Neural progenitor cell (in vitro differentiated cells): ENCODE measurements at places on chromosomes 7 and 10.

DNA sequence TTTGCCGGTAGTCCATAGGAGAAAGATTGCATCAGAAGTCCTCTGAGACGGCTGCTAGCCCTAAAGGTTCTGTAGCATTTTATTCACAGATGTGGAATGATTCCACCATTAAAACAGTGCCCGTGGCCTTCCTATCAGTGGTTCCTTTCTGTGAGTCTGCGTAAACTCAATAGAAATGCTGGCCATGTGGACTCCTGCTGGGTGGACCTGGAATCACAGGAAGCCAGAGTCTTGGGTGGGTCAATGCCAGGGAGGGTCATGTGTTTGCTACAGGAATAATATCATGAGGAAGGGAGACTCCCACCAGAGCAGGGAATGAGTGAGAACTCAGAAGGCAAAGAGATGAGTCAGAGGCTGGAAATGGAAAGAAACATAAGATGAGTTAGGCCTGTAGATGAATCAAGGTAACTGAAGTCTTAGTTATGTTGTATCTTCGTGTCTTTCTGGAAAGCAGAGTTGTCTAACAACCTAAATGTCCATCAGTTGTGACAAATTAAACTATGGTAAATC, 410.4 kb upstream of the AUTS2 start:
- DNase-seq, result no peak

DNA sequence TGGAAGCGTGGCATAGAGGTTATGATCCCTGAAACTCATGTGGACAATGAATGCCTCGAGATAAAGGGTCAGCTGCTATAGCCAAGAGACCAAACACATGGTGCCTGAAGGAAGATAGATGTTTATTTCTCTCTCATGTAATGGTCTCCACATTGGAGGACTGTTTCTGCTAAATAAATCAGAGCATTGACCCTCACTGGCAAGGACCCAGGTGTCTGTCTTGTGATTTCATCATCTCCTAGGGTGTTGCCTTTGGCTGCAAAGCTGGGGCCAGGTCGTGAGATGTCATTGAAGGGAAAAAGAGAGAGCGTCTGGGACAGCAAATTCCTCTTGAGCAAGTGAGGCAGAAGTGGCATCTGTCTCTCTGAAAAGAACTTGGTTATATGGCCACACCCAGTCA, 64.6 kb downstream of the JCAD start:
- DNase-seq, result no peak

DNA sequence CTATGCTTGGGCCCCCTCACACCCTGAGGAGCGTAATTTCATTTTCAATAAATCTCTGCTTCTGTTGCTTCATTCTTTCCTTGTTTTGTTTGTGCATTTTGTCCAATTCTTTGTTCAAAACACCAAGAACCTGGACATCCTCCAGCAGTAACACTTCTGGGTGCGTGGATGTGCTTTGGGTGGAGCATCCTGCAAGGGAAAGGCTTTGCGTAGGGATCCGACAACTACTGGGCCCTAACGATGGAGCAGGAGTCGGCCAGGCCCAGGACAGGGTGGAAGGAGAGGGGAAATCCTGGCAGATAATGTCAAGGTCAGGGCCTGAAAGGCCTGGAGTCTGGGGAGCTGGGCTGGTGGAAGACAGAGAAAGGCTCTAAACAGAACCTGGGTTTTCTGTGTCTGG, 231.8 kb downstream of the ADAM12 start:
- DNase-seq, result no peak

GRCh38 chr7:7889791-7890568, 78.6 kb upstream of the GLCCI1 start:
- no peak for DNase-seq

DNA sequence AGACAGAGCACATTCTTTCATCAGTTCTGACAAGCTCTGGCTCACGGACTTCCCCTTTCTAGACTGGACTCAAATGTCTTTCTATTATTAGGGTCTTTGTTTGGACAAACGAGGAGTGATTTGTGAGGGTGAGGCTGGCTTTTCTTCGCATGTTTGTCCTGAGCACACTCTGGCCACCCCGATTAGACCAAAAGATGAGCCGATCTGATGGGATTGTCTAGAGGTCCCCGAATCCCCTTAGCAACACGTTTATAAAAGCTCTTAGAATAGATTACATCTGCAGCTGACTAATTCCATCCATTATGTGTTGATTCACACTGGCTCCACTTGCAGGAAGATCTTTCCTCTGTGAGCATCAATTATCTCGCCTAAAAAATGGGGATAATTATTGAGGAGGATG, 675.4 kb upstream of the AUTS2 start:
- DNase-seq, result no peak

DNA sequence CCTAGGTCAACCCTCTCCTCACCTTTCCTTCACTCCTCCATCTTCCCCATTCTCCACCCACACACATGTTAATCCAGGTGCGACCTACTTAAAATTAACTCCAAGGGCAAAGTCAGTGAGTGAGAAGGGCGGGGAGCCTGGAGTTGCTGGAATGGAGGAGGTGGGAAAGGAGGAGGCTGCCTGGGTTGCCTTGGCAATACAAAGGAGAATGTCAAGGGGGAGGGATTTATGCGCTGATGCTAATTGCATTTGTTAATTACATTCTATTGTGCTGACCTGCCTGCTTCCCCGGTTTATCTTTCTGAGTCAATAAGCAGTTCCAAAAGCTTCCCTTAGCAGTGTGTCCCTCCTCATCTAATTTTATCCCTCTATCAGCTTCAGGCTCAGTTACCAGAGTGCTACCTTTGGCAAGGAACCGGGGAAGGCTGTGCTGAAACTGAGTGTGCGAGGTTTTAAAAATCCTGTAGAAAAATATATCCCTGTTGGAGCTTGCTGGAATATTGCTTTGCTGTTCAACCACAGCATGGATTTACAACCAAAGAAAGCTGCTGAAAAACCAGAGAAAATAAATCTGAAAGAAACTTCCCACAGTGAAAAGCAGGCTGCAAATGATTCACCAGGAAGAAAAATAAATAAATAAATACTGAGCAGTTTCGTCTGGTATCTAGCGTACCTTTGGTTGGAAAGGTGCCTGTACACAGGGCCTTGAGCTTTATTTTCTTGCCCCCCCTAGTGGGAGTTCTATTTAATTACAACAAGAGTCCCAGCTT, 113.2 kb upstream of the DGKB start:
- peak; percentile 80 for DNase-seq

GRCh38 chr7:135320268-135320667, 86.6 kb downstream of the STRA8 start:
- DNase-seq, result no peak

- no peak for DNase-seq
Observed at GRCh38 chr7:87479951-87480350, 4.5 kb upstream of the ABCB4 start.

- no peak for DNase-seq
Observed at GRCh38 chr10:19947656-19948055, 131.4 kb downstream of the PLXDC2 start.

DNA sequence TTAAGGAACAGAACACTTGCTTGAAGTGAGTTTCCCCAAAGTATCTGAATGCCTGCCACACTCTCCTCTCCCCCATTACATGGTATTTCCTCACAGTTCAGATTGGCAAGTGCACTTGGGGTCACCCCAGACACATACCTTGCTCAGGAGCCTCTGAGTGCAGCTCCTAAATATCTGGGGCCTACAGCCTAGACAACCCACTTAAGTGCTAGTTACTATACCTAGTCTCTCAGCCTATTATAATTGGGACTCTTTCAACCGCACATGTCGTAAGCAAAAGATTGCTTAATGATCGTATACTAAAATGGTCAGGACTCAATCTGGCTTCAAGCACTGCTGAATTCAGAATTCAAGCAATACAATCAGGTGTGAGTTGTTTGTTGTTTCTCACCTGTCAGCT, 19.9 kb downstream of the TMEM176B start:
- DNase-seq, result no peak

DNA sequence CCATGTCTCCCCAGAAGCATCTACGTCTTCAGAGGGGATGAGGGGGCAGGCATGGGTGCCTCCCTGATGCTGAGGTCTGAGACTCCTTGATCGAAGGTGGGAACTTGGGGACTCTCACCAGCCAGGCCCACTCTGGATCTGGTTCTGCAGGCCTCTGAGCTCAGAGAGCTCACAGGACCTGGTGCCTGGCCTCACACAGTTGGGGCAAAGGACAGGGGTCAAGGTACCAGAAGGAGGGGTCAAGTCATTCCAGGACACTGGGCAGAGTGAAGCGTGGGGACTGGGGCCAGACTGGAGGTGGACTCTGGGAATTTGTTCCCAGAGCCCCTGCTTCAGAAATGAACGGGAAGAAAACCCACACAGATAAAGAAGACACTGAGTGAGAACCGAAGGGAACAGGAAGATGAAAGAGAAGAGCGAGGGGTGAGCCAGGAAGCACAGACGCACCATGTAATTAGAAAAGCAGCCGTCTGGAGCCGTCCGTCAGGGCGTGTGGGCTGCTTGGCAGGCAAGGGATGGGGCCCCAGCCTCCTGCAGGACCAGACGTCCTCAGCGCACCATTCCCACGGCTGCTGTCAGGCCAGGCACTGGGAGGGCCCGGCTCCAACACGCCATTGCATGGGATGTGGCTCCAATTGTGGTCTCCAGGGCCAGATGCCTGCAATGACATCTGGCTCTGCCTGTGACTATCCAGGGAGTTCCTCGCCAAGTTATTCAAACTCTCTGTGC, 47.7 kb downstream of the ZCCHC24 start:
- DNase-seq, result no peak
